ENCODE measurements at places on chromosomes 3 and 15.

GRCh38 chr3:183285828-183286457 lies 32.9 kb downstream of the B3GNT5 start:
- DNase-seq, result peak; percentile 100

DNA sequence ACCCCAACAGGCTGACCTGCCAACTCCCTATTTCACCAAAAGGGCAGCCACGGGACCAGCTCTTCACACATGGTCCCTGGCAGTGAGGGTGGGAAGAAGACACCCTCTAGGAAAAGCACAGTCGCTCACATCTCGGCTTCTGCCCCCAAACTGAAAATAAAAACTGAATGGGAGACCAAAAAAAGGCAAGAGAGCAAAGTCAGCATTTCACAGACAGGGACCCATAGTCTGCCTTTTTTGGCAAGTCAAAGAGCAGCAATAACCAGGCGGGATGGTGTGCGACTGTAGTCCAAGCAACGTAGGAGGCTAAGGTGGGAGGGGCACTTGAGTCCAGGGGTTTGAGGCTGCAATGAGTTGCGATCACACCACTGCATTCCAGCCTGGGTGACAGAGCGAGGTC lies 154.1 kb downstream of the ADAMTS17 start:
- no peak for DNase-seq

DNA sequence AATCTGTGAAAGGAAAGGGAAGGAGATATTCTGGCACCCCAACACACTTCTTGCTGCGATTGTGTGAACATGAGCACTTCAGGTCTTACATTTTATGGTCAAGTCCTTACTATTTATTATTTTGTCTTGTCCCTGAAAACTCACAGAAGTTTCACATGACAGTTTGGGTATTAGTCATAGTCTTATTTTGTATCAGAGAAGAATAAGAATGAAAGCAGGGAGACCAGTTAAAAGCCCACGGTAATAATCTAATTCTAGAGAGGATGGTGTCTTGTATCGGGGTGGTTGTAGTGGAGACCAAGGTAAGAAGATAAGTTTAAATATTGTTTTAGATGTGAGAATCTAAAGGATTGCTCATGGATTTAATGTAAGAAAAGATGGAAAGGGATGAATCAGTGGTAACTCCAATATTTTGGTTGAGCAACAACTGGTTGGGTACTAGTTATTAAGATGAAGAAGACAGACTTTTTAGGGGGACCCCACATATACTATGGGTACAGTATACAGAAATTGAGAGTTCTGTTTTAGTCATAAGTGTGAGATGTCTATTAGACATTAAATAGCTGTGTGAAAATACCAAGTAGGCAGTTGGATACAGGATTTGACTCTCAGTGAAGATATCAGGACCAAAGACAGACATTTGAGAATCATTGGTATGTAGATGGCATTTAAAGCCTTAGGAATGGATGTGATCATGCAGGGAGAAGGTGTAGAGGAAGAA lies 227.6 kb downstream of the MFSD1 start:
- no peak for DNase-seq

DNA sequence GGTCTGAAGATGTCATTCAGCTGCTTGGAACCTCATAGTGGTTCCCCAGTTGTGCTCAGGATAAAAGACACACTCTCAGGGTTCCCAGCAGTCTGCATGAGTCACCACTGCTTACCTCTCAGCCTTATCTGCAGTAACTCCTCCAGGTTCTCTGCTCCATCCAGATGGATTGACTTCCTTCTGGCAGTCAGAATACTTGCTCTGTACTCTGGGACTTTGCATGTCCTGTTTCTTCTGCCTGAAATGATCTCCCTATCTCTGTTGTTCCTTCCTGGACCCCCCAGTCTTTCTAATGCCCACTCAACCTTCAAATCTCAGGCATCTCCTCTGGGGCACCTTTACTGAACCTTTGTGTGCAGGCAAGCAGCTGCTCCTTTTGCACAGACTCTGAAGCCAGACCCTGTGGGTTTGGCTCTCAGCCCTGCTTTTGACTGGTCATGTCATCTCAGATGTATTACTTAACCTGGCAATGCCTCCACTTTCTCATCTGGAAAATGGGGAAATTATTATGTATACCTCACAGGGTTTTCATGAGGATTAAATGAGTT lies 38.4 kb downstream of the ITPR1 start:
- DNase-seq, result peak; percentile 50

GRCh38 chr15:76667943-76668715 lies 237.0 kb downstream of the SCAPER start:
- DNase-seq, result no peak

GRCh38 chr3:57007521-57008460 lies 52.7 kb upstream of the SPATA12 start:
- peak; percentile 92 for DNase-seq

DNA sequence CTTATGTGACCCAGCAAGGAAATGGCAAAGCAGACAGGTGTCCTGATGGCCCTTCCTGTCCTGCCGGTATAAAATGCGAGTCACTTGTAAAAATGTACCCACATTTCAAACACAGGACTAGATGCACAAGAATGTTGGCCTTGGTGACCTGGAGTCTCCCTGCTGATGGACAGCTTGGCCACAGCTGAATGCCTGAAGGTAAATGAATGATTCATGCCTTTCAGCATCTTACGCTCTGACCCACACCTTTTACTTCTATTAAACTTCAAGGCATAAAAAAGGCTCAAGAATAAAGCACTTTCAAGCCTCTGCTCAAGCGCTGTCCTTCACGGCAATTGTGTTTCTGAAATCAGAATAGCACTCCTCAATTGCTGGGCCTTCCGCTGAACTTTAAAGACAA lies 228.0 kb upstream of the SLCO3A1 start:
- DNase-seq, result no peak

- DNase-seq, result no peak
Measured at GRCh38 chr3:30455840-30456239, 150.6 kb upstream of the TGFBR2 start.

DNA sequence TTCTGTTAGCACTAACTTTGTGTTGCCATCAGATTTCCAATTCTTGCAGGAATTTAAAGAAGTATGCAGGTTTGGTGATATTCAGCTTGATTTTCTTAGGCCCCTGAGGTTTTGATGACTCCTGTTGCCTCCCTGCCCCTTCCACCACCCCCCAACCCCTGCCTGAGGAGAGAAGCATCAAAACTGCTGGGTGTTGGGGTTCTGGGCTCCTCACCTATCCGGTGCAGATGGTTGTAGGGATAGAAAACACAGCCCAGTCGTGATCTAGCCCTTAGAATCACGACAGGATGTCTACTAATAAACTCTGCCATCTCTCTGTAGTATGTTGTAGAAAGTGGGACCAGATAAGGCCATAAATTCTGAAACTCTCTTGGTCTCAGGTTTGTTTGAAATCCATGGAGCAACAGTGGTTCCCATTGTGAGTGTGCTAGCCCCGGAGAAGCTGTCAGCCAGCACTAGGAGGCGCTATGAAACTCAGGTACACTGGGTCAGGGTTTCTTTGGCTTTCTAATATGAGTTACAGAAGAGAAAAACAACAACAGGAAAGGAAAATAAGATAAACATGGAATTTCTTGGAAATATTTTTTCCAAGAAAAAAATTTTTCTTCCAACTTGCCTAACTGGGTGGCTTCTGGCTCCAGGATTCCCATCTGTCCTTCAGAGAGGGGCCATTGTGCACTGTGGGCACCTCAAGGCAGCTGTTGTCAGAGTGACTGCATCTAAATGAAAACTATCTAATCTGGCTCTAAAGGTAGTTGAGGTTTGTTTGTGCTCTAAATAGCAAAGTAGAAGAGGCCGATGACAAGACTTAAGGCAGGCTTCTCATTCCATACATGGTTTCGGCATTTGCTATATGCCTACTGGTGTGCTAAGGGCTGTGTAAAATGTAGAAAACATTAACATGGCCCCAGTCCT lies 8.7 kb downstream of the SRP14 start:
- peak; percentile 28 for DNase-seq

GRCh38 chr3:171996178-171996817 lies 43.1 kb upstream of the FNDC3B start:
- DNase-seq, result no peak

DNA sequence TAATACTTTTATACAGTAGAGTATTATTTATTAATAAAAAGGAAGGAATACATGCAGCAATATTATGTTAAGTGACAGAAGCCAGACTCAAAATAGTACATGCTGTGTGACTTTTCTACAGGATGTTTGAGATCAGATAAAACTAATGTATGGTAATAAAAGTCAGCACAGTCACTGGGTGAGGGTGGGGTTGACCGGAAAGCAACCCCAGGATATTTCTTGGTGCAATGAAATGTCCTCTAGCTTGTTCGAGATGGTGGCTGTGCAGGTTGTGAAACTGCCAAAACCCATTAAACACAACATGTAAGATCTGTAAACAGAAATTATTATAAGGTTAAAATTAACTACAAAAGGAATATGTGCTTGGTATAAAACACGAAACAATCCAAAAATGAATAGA lies 20.8 kb upstream of the ALDH1L1 start:
- no peak for DNase-seq

GRCh38 chr3:58129041-58129770 lies 81.6 kb downstream of the DNASE1L3 start:
- no peak for DNase-seq

GRCh38 chr15:47609693-47610092 lies 107.6 kb upstream of the SEMA6D start:
- DNase-seq, result no peak

- DNase-seq, result peak; percentile 18
Measured at GRCh38 chr15:27757052-27757451, 342.1 kb downstream of the OCA2 start.

DNA sequence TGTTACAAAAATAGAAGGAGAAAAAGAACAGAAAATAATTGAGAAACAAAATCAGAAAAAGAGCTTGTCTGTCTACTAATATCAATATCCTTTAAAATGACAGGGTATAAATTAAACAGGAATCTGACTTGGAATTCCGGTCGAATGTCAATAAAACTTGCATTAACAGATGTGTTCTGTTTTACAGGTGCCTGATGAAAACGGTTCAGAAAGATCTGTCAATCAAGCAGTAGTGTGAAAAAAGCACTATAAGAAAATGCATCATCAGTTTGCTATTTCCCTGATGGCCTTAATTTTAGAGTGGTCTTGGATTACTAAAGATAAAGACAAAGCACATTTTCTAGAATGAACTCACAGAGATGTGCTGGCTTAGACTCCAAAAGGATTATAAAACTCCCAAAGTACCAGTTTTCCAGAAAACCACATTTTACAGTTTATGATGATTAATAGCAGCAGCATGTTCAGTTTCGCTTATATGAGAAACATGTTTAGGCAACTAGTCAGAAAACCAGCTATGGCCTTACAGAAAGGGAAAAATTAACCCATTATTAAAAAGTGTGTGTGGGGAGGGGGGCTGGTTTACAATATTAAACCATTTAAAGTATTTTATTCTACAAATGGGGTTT lies 8.2 kb upstream of the C3orf38 start:
- peak; percentile 62 for DNase-seq

DNA sequence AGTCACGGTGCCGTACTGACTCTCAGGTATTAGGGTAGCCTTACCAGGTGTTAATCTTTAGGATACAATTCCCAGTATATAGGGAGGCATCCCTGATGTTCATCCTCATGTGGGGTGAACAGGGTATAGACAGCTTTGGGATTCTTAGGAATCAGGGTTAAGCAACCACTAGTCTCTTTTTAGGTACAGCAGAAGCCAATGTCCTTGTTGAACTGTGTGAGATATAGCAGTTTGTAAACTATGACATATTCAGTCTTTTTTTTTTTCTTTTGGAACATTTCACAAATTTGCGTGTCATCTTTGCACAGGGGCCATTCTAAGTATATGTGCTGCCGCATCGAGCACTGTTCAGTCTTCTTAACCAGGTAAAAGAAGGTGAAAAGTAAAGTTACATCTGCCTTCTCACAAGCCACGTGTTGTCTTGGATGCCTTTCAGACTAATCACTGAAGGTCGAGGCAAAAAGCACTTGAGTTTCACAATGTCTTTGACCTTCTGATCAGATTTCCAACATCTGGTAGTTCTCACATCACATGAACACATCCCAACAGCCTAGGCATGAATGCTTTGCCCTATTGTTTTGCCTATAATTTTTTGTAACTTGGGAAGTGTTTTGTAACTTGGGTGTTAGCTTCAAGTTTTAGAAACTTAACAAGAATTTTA lies 17.2 kb downstream of the TSEN2 start:
- DNase-seq, result peak; percentile 94

- DNase-seq, result no peak
Measured at GRCh38 chr3:113507501-113508067, 7.4 kb downstream of the SPICE1 start.

- DNase-seq, result peak; percentile 39
Measured at GRCh38 chr3:182909318-182910040, 70.9 kb downstream of the DCUN1D1 start.

- DNase-seq, result no peak
Measured at GRCh38 chr3:52083556-52084087, 27.3 kb upstream of the DUSP7 start.

- DNase-seq, result peak; percentile 8
Measured at GRCh38 chr3:14640157-14640562, 11.4 kb upstream of the CCDC174 start.

GRCh38 chr15:69897061-69897460 lies 200.7 kb downstream of the TLE3 start:
- no peak for DNase-seq

GRCh38 chr3:196378146-196378841 lies 40.1 kb upstream of the TM4SF19 start:
- no peak for DNase-seq

GRCh38 chr3:63979093-63979885 lies 44.0 kb downstream of the PSMD6 start:
- peak; percentile 58 for DNase-seq

GRCh38 chr3:57691411-57692132 lies 1.3 kb downstream of the DENND6A start:
- no peak for DNase-seq

DNA sequence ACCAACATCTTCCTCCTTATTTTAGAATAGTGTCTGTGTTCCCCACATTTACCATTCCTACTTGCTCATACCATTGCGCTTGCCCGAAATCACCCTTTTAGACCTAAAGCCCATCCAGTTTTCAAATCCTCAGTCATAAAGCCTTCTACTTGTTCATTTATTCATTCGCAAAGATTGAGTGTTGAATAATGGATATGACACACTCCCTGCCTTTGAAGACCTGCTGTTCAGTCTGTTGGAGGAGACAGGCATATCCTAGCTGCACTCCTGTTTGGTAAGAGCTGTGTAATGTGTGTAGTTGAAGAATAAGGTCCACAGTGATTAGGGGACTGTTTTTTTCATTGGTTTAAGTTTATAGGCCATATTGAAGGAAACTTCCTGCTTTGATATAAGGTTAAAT lies 1.7 kb downstream of the CNOT10 start:
- no peak for DNase-seq

DNA sequence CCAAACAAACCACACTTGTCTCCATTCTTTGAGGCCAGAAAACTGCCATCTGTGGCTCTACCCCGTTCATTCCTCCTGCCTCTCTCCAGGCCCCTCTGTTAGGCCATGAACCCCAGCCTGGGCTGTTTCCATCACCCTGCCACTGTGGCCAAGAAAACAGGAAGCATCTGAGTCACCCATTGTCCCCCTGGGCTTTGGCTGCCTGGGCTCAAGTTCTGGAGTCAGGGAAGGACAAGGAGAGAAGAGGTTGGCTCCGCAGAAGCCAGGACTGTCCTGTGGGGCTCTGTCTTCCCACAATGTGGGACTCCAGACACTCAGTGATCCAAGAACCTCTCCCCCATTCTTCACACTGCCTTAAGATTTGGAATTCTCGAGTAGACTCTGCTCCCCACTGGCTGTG lies 14.8 kb upstream of the LCTL start:
- peak; percentile 38 for DNase-seq

Measured in fibroblast of lung (primary cell).